ENCODE measurements at places on chromosomes 6 and 20.

DNA sequence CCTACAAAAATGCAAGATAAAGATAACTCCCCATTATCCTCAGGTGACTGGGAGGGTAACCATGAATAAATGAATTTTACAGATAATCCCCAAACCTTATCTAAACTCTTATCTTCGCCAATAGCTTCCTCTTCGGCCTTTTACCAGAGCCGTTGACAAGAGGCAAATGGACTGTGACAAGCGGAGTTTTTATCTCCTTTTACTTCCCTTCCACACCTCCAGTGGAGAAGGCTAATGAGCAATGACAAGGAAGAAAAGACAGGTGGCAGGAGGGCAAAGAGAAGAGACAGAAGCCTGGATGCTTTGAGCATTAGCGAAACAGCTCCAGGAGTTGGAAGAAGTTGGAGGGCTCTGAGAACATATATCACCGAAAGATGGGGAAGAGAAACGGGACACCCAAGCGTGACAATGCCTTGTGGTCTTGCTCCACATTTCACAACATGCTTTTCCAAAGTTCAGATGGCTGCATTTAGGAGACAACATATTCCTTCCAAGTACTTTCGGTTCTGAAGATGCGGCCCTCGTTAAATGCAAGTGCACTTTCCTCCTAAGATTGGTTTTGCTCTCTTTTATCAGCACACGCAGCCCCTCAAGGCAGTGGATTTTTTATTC is 69.2 kb downstream of the PRDM1 start:
- no peak for DNase-seq

DNA sequence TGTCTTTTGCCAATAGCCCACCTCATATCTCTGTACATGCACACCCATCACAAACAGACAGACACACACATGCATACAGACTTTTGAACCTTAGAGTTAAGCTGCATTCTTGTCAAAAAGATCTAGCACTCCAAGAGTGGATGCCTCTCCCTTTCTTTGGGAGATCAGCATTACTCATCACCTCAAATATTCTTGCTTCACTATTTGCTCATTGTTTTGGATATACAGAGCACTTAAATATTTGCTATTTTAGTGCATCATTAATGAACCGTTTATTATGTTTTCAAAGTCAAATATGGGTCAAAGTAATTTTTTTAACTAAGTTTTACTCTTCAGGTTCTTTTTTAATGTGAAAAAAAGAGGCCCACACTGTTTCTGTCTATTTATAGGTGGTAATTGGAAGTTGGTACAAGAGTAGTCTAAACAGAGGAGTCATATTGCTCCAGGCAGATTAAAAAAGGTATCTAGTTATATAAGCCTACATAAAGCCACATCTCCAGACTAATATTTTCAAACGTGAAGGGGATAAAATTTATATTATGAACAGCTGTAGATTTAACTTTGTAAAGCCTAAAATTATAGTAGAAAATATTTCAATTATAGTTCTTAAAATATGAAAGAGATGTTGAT is 102.6 kb downstream of the FLRT3 start:
- DNase-seq, result no peak

- DNase-seq, result peak; percentile 28
Observed at GRCh38 chr6:13278991-13279390, 49.3 kb downstream of the TBC1D7 start.

- DNase-seq, result no peak
Observed at GRCh38 chr6:156410649-156411048, 366.5 kb upstream of the ARID1B start.
